ENCODE measurements at places on chromosomes 13 and 19.
A peak's percentile ranks its signal among the peaks of the same experiment; 100 is the strongest.

- no peak for DNase-seq
Measured at GRCh38 chr19:1237754-1238368, at the start of gene CBARP. TSS of gene CBARP (minus strand) at chr19:1238005. CDS start at chr19:1236100, 1,905 bp downstream.

GRCh38 chr13:99376924-99377323, 69.7 kb upstream of the GPR183 start:
- no peak for DNase-seq

- no peak for DNase-seq
Measured at GRCh38 chr13:83333614-83334388, 548.5 kb downstream of the SLITRK1 start.

DNA sequence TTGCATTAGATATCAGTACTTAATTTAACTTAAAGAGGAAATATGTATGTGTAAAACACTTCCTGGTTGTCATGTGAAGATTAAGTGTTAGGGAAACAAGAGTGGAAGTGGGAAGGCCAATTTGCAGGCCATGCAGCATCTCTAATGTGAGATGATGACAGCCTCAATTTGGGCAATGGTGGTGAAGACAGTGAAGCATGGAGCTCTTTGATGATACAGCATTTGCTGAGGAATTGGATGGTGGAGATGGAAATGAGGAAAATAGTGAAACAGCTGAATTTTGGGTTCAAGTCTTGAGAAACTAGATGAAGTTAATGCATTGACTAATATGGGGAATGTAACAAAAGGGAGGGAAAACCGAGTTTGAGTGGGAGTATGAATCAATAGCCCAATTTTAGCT, 231.7 kb upstream of the MIR17HG start:
- DNase-seq = no peak

GRCh38 chr19:51440846-51441409, 17.3 kb downstream of the SIGLEC8 start:
- DNase-seq = peak; percentile 58

DNA sequence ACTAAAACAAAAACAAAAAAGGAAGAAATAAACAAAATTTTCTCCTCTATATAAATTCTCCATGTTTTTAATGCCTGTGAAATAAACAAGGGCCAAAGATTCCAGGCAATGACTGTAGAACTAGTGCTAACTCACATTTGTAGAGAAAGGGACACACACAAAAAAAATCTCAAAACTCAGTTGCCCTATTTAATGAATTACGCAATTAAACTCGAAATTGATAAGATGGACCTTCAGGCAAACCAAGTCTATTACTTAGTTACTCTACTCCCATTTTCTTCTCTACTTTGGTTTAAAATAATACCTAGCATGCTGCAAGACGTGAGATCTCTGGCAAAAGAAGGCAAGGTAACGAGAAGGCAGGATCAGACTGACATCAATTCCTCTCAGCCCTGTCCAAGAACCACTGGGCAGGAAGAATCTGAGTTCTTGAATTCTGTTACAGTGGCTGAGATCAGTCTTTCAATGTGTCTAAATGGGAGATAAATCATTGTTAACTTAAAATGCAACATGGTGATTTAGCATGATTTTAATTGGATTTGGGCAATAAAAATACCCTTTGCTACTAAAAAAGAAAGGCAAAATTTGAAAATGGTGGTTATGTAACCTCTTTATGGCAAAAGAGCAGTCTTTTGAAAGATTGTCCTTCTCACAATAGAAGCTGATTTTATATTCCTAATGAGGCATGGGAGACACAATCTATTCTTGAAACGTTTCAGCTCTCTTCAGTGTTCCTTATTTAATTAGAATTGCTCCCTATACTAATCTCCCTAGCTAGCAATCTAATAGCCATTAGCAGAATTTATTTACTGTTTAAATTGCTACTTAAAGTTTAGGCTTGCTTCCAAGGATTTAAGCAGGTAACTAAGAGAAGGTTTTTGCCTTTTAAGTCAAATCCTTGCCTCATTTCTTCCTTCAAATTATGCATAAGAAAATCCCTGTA, 25.9 kb downstream of the SPRY2 start:
- DNase-seq = no peak

DNA sequence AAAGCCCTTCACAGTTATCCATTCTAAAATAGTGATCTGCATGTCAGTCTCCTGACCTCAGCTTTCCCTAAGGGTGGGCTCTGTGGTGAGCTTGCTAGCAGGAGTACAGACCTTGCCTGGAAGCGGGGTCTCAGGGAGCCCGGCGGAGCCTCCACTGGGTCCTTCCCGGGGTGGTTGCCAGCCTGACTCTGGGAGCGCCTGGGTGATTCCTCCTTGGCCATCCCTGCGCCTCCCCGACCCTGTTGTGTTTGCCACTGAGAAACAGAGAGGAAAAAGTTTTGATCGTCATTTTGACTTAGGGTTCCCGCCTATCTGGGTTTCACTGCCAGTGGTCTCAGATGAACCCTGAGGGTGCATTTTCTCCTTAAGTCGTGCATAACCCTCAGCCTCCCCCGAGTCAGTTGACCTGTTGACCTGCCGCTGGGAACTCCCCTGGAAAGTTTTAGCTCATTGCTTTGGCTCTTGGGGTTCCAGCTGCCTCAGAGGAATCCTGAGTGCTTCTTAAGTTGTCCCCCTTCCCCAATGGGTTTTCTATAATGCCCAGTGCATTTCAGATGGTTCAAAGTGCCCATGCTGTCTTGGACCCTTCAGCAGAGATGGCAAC, 117.8 kb downstream of the RAB20 start:
- no peak for DNase-seq

DNA sequence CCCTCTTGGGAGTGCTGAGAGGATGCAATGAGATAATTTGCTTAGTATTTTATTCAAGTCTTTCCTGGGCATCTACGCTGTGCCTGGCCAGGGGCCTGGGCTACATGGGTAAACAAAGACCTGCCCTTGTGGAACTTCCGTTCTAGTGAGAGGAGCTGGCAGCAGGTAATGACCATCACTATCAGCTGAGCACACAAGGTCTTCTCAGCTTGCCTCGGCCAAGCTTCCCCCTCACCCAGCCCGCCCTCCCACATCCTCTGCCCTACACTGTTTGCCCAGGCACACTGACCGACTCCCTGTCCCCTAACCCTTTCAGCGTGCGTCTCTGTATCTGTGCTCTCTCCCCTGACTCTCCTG, 8.6 kb upstream of the FKRP start:
- no peak for DNase-seq

- DNase-seq = no peak
Measured at GRCh38 chr19:36547001-36547732, 19.1 kb upstream of the ZNF260 start.

DNA sequence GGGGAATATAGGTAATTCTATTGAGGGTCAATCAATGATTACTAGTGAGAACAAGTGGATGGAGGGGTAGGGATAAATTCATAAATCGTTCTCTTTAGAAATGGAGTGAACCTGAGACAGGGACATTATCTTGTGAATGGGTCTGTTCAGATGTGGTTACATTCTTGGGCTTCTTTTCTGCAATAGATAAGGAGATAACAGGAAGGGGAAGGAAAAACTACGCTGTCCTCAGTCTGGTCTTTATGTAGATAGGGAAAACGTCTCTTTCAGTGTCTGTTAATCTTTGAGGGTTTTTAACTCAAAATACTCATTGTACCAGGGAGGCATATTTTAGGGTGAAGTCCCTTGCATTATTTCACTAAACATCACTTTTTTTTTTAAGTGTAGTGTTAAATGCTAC, 266.7 kb upstream of the MAB21L1 start:
- DNase-seq = no peak

GRCh38 chr13:89281331-89281730, 1610.2 kb downstream of the SLITRK5 start:
- DNase-seq = no peak

DNA sequence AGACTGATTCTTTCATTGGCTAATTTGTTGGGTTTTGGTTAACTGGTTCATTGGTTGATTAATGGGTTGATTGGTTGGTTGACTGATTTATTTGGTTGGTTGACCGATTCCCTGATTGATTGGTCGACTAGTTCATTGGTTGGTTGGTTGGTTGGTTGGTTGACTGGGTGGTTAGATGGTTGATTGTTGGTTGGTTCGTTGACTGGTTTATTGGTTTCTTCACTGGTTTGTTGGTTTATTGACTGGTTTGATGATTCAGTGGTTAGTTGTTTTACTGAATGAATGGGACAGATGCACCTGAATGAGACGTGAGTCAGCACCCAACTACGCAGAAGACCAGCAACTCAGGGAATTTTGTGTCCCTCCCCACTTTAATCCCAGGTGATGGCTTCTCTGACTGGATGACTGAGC, 2.7 kb upstream of the NUP62 start:
- no peak for DNase-seq

GRCh38 chr13:100068133-100068931, 20.6 kb upstream of the PCCA start:
- DNase-seq = no peak

GRCh38 chr13:114256547-114256946, 21.9 kb downstream of the CDC16 start:
- DNase-seq = no peak

DNA sequence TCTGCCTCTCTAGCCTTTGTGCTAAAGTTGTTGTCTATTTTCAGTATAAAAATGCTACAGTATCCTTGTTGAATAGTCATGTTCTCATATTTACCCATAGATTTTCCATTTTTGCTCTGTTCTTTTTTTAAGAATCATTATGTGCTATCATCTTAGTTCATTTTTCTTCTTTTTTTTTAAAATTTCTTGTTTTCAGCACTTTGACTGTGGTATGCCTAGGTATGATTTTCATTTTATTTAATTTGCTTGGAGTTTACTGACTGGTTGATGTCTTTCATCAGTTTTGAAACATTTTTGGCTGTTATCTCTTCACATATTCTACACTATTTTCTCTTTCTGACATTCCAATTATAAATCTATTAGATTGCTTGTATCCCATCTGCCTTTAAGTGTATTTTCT, 192.9 kb downstream of the PDS5B start:
- no peak for DNase-seq

- DNase-seq = no peak
Measured at GRCh38 chr13:51261610-51262249, 39.5 kb downstream of the FAM124A start.

DNA sequence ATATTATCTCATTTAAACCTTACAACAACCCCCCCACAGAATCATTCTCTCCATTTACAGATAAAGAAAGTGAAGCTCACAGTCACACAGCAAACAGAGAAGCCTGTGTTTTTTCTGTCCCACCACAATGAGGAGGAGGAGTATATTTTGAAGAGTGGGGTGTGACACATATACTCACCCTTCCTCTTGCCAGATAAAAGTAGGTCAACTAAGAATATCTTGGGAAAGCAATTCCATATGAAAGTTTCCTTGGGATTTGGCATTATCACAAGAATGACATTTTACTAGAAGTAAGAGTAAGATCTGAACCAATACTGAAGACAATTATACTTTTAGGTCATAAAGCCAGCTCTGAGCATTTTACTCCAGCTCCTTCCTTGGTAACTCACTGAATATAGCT, 287.5 kb upstream of the HTR2A start:
- DNase-seq = no peak

GRCh38 chr19:11971041-11971440, 6.2 kb downstream of the ZNF763 start:
- no peak for DNase-seq

GRCh38 chr19:18044825-18045304, 36.9 kb downstream of the ARRDC2 start:
- DNase-seq = peak; percentile 72

DNA sequence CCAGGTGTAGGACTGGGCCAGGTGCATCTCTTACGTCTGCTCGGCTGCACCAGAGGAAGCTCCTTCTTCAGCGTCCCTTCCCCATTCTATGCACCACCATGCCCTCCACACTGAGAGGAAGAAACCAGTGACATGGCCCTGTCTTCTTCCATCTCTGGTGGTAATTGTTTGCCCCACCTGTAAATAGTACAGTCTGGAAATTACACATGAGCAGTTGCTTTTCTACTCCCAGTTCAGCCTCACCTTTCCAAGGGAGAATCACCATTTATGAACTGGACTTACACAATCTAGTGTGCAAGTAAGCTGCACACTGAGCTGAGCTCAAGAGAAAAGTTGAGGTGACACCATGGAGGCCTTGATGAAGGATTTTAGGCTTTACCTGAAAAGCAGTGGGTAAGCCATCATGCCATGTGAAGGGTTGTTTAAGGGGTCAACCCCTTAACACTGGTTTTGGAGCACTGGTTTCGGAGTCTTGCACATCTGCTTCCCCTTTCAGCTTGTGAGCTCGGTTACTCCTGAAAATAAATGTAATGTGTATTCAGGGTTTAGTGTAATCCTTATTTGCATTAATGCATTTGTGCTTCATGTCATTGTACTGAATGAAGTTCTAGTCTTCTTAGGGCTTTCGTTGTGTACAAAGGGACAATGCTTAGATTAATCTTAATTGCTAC, 22.4 kb downstream of the ZNF536 start:
- DNase-seq = no peak

DNA sequence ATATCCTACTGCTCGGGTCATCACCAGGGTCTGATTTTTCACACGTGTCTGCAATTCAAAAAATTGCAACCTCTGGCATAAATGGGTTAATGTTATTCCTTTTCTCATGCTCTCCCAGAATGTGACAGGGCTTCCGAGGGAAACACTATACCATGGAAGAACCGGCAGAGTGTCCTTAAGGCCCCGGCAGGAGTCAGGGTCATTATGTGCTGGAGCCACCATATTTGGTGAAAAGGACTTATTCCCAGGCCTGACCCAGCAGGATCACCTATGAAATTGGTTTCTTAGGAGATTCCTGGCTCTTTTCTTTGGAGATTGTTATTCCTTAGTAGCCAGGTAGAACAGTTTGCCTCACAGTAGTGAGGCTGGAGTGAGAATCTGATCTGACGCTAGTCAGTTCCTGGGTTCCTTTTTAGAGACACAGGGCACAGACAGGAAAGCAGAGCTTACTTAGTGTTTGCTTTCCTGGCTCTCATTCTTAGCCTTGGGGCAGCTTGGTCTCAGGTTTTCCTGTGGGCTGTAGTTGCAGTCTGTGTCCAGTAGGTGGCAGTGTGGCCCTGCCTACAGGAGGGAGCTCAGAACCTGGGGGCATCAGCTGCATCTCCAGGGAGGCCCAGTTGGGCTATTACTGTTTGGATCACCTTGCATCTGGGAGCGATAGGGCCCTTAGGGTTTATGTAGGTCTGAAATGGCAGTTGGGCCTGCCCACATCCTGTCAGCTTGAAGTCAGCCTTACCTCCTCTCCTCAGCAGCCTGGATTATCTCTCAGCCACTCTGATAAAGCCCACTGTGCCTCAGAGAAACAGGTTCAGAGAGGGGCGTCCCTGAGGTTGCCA, 12.4 kb downstream of the SNRNP70 start:
- DNase-seq = no peak

DNA sequence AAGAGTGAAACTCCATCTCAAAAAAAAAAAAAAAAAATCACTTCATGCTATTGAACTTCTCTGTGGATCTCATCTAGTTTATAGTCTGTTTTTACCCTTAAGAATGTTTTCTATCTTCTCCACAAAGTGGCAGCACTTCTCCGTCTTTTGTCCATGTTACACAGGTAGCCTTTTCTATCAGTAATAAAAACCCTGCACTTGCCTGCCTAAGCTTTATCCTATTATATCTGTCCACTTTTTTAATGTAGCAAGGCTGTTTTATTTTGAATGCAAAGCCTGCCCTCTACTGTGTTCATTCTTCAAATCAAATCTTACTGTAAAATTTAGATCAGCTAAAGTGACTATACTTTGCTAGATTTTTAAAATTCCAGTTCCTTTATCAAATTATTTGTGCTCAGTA, 124.0 kb downstream of the STOML3 start:
- no peak for DNase-seq

GRCh38 chr13:49436890-49437289, 7.0 kb downstream of the CAB39L start:
- no peak for DNase-seq

GRCh38 chr19:38268539-38268938, 4.2 kb downstream of the SPINT2 start:
- no peak for DNase-seq
